DND-41 (cell line): ENCODE measurements at places on chromosomes 7 and 10.

DNA sequence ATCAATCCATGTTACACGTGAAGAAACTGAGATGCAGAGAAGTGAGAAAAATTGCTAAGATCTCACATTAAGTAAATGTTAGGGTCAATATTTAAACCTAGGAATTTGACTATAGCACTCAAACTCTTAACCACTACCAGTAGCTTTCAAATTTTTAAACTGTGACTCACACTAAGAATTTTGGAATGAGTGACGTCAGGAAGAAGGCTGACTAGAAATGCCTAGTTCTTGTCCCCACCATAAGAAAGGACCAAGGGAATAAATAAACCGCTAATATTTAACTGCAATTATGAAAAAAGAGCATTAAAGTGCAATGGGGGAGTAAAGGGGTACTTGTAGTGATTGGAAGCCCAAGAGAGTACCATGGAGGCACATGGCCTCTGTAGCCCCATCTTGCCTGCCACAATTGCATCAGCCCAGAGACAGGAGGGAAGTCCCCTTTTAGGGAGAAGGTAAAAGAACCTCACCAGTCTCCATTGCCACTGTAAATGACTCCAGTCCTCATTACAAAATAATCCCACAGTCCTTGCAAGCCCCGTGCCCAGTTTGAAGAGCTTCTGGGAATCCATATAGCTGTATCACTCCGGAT is 3.5 kb upstream of the AKR1B1 start:
- DNase-seq: no peak

DNA sequence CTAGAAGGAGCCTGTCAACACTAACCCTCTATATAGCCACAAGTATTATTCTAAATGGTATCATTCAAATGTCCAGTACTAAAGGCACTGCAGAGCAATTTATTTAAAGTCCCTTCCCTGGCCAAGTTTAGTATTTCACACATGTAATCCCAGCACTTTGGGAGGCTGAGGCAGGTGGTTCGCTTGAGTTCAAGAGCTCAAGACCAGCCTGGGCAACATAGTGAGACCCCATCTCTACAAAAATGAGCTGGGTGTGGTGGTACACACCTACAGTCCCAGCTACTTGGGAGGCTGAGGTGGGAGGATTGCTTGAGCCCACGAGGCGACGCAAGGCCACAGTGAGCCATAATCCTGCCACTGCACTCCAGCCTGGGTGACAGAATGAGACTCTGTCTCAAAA is 3.6 kb downstream of the GNA12 start:
- DNase-seq: no peak

GRCh38 chr10:50529660-50530059 is 94.1 kb downstream of the SGMS1 start:
- no peak for DNase-seq

- no peak for DNase-seq
Measured at GRCh38 chr7:120609136-120609753, 248.7 kb downstream of the TSPAN12 start.

DNA sequence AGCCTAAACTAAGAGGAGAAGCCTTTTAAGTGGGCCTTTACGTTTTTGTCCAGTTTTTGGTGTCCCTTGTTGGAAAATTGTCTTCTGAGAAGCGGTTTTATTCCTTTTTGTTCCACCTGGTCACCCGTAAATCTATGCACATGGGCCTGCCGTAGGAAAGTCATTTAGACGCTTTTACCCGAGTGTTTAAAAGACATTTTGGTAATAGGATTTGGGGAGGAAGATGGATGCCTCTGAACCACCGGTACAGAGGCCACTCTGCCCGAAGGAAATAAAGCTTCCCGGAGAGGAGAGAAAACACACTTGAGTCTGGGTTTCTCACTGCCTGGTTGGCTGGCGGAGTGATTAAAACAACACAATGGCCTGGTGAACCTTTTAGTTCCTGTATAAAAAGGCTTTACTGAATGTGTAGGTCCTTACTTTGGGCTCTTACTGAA is 760 bp downstream of the THNSL1 start:
- no peak for DNase-seq

GRCh38 chr10:62545160-62546066 is 171.2 kb downstream of the ZNF365 start:
- DNase-seq: no peak

DNA sequence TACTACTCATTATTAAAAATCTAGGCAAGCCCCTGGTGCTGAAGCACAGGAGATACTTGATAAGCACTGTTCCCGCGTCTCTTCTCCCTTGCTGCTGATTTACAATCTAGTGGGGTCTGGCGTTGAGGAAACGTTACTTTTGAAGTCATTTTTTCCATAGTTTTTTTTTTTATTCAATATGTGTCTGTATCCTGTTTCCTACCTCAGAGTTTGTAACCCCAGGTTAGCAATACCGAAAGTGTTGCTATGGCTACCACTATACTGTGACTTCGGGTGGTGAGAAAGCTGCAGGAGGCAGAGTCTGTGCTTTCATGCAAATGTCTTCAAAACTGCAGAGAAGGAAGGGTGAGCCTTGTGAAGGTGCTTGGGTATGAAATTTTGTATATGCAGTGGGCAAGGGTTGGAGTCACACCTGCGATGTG is 458.8 kb upstream of the GHITM start:
- no peak for DNase-seq

GRCh38 chr7:120486164-120486563 is 213.2 kb downstream of the KCND2 start:
- no peak for DNase-seq

- no peak for DNase-seq
Measured at GRCh38 chr10:100705139-100705538, 40.2 kb upstream of the PAX2 start.

GRCh38 chr7:976901-977325 is 1.6 kb upstream of the COX19 start:
- no peak for DNase-seq

GRCh38 chr10:4675808-4676207 is 150.2 kb upstream of the AKR1E2 start:
- no peak for DNase-seq

DNA sequence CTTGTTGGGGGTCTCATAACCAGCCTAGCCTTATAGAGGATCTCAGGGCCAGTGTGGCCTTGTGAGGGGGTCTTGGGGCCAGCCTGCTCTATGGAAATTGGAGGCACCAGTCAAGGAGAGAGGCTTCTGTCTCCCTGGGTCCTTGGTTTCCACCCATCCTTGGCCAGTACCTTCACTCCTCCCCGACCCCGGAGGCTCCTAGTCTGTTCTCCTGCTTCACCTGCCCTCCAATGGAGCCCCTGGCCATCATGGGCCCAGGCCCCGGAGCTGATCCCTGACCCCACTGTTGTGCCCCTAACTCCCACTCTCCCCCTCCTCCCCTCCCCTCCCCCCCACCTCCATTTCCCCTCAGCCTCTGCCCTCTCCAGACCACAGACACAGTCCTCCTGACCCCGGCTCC is 29.7 kb downstream of the RASGEF1A start:
- DNase-seq: no peak

DNA sequence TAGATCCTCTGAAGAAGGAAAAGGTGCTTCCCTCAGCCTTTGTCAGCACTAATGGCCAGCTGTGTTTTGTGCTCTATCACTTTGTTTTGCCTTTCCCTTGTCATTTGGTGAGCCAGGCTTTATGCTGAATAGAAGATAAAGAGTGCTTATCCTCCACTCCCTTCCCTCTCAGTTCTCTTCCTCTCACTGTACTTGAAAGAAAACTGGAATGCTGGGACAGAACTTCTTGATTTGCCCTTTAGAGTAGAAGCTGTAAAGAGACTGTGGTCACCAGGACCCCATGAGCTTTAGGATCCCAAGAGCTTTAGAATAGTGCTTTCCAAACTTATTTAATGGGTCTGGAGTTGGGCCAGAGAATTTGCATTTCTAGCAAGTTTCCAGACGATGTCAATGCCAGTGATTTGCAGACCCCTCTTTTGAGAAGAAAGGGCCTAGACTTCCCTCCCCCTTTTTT is 81.4 kb downstream of the LRRC4 start:
- no peak for DNase-seq

- no peak for DNase-seq
Measured at GRCh38 chr10:26527018-26527417, 88.9 kb downstream of the APBB1IP start.
